DMS79 treated with DMSO at 0.1 percent for 48 hours (cell line): ENCODE measurements at places on chromosomes 16 and 17.

DNA sequence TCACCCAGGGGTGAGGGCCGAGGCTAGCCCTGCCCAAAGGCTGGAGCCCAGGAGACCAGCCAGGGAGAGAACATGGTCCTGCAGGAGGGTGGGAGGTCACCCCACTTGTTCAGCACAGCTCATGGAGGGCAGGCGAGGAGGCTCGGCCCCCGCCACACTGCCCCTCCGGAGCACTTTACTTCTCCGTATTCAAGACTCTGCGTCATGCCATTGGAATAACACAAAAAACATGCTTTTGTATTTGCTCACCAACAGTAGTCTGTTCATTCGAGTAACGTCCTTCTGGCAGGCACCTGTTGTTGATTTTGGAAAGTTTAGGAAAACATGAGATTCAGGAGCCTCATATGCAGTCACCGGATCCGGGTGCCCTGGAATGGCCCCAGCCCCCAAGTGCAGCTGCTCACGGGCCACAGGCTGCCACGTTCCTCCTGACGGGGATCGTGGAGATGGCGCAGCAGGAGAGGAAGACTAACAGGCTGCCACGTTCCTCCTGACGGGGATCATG lies 81.1 kb upstream of the DNAH17 start:
- no peak for DNase-seq

- no peak for DNase-seq
Observed at GRCh38 chr16:67881621-67882161, 3.0 kb upstream of the NRN1L start.

- no peak for DNase-seq
Observed at GRCh38 chr17:57455063-57455914, 199.0 kb downstream of the MSI2 start.

DNA sequence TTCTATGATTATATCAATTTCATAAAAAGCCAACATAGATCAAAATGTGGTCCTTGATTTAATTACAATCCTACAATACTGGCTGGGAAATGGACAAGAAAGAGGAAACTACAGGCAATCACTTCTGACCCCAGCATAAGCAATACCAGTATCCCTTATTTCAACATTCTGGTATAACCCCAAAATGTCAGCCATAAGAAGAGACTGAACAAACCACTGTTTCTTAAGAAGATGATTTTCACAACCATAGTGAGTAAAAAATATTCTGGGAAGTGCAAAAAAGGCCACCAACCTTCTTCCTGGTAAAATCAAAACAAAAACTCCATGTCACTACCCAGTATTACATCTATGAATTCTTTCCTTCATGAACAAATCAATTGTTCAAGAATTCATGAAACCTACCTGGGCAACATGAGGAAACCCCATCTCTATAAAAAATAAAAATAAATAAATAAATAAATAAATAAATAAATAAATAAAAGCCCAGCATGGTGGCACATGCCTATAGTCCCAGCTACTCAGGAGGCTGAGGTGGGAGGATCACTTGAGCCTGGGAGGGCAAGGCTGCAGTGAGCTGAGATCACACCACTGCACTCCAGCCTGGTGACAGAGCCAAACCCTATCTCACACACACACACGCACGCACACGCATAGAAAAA lies 7.5 kb downstream of the N4BP1 start:
- no peak for DNase-seq

GRCh38 chr17:37025847-37026530 lies 77.2 kb downstream of the AATF start:
- no peak for DNase-seq

GRCh38 chr17:50635982-50636803 lies 1.5 kb downstream of the ABCC3 start:
- no peak for DNase-seq

DNA sequence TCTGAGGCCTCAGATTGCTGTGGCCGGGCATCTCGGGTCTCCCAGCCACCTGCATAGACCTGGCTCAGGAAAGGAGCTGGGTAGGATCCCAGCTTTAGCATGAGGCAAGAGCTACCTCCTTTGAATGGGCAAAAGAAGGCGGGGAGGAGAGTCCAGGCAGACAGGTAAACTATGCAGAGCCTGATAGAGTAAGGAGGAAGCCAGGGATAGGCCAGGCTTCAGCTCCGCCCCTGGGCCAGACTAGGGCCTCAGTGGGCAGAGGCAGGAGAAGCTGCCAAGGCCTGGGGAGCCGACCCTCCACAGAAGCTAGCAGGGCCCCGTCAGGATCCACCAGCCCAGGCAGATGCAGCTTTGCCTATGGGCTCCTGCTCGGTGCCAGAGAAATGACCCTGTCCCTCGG lies 22.6 kb upstream of the UBE2G1 start:
- no peak for DNase-seq
